ENCODE measurements at places on chromosomes 6 and 20. TPM values are rescaled to one million over a fixed set of nuclear protein-coding genes. Genes with fewer than 3 reads are reported as not detected.

Gene PRKN
- total RNA-seq: 11.5 TPM

Gene AIG1
- 45.9 TPM for total RNA-seq

Gene C4A
- 13.5 TPM for total RNA-seq

Gene LIN28B
- 2.3 TPM for total RNA-seq

Gene MTG2
- 18.7 TPM for total RNA-seq

Gene NRN1
- 55.1 TPM for total RNA-seq

Gene SS18L1
- 60.0 TPM for total RNA-seq

All from cerebellum (tissue), 4 donors.